Aorta (tissue), 5 donors: ENCODE measurements at places on chromosomes 12 and 14. TPM values are rescaled to one million over a fixed set of nuclear protein-coding genes. Genes with fewer than 3 reads are reported as not detected.

GRCh38 chr12:21860534-21860933 lies 80.7 kb downstream of the ABCC9 start:
- no peak for DNase-seq

DNA sequence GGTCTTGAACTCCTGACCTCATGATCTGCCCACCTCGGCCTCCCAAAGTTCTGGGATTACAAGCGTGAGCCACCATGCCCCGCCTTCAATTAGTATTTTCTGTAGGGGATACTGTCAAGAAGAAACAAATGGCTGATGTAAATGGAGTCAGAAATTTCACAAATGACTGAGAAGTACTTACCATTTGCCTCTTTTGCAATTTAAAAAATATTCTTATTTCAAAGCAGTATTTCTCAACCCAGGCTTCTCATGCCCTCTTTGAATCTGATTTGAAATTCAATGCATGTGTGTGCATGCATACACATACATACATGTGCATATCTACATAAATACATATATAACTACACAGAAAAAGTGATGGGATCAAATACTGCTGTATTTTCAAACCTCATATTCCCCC lies 4.4 kb downstream of the PSMA6 start:
- DNase-seq = no peak

DNA sequence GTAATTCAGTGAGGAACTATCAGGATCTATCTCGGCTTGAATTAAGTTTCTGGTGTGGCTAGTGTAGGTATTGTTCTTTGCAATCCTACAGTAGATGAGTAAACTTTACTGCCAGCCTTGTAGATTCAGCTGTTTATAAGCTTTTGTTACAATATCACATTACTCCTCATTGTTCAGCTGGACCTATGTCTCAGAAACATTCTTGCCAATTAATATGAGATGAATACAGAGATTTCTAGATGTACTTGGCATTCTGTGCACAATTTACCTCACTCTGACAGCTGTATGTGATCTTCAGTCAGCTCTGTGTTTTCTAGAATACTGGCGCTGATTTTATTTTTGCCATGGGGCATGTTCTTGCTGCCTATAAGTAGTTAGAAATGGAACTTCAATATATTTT lies 55.7 kb downstream of the METTL25 start:
- no peak for DNase-seq

The RPGRIP1 gene
- 2.3 TPM for total RNA-seq
